Stimulated activated CD4-positive, alpha-beta T cell treated with anti-CD3 and anti-CD28 coated beads, Interleukin-2, amount 100 ng/mL, for 4 hours (primary cell): ENCODE measurements at places on chromosomes 4 and X.

DNA sequence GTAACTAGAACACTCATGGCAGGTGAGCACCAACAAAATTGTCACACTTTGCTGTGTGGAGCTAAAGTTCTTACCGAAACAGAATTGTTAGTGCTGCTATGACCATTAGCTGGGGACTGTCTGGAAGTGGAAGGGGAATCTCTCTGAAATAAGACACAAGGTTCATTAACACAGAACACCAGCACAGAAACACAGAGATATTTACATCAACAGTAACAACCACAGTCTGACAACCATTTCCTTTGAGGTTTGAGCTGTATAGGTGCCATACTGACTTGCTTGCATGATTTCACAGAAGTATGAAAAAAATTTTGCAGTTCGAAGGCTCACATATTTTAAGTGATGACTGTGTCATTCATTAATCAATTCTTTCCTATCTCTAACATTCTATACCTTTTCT is 109.8 kb downstream of the NYX start:
- DNase-seq, result no peak

- DNase-seq, result no peak
Observed at GRCh38 chrX:150155436-150156035, 207.6 kb upstream of the MAMLD1 start.

DNA sequence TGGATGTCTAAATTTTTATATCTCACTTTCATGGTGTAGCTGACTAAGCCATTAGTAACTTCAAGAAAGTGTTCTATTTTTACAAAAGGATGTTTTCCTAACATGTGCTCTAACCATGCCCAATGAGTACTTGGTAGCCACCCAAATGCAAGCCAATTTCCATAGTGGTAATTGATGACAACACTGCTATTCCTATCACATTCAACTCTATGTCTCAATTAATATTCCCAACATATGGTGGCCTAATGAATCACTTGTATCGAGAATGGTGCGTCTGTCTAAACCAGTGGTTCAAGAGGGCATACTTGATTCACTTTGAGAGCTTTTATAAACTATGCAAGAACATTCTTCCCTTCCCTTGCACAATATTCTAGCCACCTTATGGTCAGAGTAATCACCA is 112.9 kb upstream of the GPRIN3 start:
- no peak for DNase-seq

DNA sequence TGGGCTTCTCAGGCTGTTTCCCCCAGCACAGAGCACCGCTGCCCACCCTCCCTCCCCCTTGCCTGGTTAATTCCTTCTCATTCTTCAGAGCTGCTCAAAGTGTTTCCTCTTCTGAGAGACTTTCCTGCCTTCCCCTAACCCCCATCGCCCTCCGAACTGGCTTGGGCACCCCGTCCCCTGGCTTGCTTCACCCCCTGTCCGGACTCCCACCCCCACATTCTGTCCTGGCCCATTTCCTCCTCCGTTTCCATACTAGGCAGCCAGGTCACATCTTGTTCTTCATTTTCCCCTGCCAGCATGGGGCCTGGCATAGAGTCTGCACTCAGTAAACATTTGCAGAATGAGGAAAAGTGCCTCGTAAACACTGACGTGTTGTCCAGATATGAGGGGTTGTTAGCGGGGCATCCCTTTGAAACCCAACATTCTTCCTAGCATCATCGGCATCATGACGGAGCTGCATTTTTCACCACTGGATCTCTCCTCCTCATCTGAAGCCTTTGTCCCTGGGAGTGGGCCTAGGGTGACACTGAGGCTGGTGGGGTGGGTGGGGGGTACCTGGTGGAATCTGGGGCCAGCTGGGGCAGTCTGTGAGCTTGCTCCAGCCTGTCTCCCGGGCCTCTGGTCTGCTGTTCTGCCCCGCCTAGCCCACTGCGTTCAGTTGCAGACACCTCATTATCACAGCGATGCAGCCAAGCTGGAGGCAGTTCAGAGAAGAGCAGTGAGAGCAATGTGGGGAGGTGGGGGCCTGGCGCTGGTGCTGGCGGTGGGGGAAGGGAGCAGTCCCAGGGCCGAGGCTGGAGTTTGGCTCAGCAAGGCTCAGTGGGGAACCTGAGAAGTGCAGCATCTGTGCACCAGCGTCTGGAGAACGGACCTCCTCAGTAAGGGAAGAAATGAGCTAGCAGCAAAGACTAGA is 149.4 kb upstream of the PJA1 start:
- no peak for DNase-seq

- DNase-seq, result no peak
Observed at GRCh38 chr4:157880761-157881160, 292.1 kb downstream of the GASK1B start.

GRCh38 chrX:47201345-47201944 is 7.8 kb downstream of the UBA1 start:
- DNase-seq, result no peak

DNA sequence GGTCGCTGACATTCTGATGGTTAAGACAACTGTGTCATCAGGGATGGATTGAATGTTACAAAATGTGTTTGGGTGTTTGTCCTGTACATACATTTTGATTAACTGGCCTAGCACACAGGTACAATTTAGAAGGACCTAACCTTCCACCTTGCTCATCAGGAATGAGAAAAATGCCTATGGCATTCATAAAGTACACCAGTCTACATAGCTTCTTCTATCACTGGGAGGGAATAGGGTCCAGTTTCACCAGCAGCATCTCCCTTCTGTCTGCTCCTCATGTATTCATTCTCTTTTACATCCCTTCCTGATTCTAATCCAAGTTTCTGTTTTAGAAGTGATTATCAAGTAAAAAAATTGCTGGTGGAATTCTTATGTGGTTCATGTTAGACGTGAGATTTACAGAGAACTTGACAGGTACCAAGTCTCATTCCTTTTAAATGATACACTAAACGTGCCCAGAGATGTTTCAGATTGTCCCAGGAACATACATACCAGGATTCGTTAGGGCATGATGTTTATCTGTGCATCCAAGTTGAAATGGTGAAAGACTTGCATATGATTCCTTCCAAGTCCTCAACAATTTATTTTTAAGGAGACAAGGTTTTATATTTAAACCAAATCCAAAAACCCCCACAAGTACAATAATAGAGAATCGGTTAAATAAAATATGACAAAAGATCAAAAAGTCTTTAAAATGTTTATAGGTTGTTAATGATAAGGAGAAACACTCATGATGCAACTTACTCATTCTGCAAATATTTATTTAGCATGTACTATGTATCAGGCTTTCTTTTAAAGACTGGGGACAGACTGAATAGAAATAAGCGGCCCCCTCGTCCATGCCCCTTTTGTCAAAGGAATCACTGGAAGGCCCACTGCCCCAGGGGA is 359.1 kb downstream of the ZNF674 start:
- DNase-seq, result no peak

- no peak for DNase-seq
Observed at GRCh38 chr4:88041626-88042025, 34.2 kb downstream of the PKD2 start.

GRCh38 chrX:112643721-112644120 is 36.0 kb downstream of the LHFPL1 start:
- no peak for DNase-seq

GRCh38 chr4:146246381-146246780 is 32.0 kb downstream of the REELD1 start:
- no peak for DNase-seq

DNA sequence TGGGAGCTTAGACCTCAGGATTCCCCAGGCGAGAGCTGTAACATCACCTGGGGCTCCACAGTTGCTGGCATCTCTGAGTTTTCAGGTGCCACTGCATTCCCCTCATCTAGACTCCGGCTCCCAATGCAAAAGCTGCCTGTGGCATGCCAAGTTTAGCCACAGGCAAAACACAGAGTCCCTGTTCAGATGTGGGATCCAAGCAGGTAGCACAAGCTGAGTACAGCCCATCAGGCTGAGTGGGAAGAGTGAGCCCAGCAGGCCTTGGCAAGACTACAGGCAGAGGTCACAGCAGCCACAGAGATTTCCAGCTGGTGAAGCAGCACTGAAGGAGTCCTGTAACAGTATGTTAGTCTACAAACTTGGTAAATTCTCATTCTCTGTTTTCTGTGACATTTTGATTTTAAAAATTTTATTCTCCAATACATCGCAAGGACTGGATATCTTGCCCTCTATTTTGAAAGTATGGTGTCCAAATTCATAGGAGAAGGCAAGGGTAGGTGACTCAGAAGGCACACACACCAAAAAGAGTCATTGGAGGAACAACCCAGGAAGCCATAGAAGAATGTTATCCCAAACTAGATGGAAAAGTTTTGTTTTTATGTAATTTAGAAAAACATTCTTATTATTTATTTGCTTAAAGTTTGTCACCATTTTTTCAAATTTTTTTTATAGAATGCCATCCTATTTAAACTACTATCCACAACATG is 13.6 kb upstream of the CXCL2 start:
- no peak for DNase-seq

GRCh38 chr4:7636240-7636508 is 201.4 kb upstream of the PSAPL1 start:
- DNase-seq, result no peak

- no peak for DNase-seq
Observed at GRCh38 chr4:74516303-74516702, 71.4 kb downstream of the AREG start.

DNA sequence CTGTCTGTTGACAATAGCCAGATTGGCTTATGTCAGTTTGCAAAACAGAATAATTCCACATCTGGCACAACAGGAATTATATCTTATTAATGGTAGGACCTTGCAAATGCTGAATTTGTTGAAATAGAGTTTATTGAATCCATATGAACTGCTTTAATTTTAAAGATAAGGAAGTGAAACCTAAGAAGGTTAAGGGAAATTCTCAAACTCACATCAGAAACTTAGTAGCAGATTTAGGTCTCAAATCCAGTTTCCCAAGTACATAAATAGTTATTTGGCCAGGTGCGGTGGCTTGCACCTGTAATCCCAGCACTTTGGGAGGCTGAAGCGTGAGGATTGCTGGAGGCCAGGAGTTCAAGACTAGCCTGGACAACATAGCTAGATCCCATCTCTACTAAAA is 117.1 kb downstream of the HNRNPD start:
- DNase-seq, result no peak

DNA sequence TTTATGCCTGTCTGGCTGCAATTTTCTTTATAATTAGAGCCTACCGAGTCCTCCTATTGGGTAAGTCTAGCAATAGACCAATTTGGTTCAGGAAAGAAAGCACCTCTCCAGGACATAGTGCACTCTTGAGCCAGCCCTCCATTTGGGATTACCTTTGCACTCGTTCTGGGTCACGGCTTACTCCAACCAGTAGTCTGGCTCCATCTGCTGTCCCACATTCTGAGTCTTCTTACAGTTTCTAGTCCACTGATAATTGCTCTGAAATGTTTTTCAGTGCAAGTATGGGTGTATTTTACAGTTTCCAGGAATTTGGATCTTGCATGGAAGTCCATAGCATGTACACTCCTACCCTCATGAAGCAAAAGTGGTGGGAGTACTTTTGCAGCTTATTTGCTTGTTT is 34.8 kb upstream of the USP51 start:
- DNase-seq, result no peak

DNA sequence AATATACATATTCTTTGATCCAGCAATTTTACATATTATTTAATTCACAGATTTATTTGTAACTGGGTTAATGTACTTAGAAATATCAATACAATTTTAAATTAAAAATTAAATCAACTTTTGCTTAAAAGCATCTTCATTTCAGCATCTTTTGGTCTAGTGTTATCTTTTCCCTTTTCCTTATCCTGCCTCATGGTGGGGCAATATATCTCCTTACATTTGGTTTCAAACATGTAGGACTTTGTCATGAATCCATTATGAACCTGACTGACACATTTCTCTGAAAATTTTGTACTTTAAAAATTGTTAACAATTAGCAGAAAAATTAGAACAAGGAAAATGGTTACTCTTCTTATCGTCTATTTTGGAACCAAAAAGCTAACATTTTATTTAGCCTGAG is 42.8 kb upstream of the ANK2 start:
- no peak for DNase-seq

- no peak for DNase-seq
Observed at GRCh38 chrX:69366183-69366582, 137.9 kb upstream of the NALF2 start.

GRCh38 chr4:10019521-10020051 is 1.7 kb downstream of the SLC2A9 start:
- DNase-seq, result no peak

DNA sequence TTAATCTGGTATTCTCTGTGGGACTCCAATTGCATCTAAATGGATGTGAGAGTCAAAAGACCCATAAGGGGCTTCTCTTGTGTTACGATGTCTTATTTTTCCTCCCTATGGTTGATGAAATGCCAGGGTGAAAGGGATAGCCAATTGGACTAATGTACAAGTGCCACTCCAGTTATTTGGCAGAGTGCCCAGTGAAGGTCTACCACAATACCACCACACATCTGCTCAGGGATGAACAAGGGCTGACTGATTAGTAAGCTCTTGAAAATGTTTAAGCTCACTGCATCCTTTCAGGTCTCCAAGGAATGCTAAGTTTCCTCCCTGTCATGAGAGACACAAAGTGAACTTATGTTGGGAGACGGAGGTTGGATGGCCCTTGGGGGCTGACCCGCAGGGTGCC is 57.8 kb downstream of the HEPH start:
- no peak for DNase-seq

- DNase-seq, result no peak
Observed at GRCh38 chrX:47226531-47227333, 6.1 kb upstream of the USP11 start.

DNA sequence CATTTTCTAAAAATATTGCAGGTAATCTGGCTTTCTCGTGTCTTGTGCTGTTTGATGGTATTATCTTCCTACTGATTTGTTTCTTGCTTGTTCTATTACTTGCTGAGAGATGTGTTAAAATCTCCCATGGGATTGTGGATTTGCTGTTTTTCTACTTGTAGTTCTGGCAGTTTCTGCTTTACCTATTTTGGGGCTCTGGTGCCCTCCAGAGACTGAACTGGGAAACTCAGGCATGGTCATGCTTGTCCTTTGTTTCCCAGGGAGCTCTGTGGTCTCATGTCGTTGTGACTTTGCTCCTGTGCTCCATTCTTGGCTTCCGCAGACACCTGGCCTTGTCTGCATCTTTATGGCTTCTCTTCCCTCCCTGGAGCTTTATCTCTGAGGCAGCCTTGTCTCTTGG is 39.5 kb downstream of the NSD2 start:
- no peak for DNase-seq

- DNase-seq, result peak; percentile 2
Observed at GRCh38 chrX:115642895-115643530, 82.0 kb downstream of the PLS3 start.

DNA sequence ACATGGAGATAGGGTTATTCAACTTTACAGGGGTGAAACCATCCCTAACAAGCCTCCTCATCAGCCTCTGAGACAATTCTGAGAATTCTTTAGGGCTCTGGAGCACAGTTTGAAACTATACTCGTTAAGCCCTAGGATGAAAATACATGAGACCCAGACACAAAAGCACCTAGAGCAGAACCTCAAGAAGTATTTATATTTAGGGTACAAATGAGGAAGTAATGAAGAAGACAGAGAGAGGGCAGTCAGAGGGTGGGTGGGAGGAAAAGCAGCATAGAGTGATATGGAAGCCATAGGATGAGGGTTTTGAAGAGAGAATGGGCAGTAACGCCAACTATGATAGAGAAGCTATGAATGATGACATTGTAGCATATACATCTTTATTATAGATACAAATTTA is 250.3 kb downstream of the DCLK2 start:
- DNase-seq, result no peak

- DNase-seq, result no peak
Observed at GRCh38 chr4:183012879-183013729, 86.0 kb upstream of the WWC2 start.

- DNase-seq, result no peak
Observed at GRCh38 chr4:146142768-146143167, 32.8 kb upstream of the LSM6 start.

- DNase-seq, result no peak
Observed at GRCh38 chr4:88908003-88908402, 149.0 kb downstream of the FAM13A start.
